ENCODE measurements at places on chromosomes 16 and 17.

DNA sequence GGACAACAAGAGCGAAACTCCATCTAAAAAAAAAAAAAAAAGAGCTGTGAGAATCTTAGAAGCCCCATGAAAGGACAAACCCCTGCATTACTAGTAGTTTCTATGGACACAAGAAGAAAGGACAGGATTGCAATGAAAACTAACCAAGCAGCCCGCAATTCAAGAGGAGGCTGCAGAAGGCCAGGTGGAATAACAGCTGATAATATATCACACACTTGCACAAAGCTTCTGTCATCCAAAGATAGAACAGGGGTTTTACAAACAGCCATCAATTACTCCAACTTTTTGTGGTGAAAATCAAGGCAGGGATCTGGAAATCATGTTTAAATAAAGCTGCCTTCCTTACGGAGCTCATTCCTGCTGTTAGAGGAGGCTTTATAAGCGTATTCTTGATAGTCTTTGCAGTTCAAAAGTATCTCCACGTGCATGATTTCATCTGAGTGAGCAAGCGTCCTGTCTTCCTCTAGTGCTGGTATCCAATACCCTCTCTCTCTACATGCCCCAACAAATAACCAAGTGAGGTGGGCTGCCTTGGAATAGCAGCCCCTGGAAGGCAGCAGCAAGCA lies 23.1 kb upstream of the TMEM94 start:
- DNase-seq, result no peak

- no peak for DNase-seq
Measured at GRCh38 chr16:81956213-81956948, 54.9 kb downstream of the SDR42E1 start.

DNA sequence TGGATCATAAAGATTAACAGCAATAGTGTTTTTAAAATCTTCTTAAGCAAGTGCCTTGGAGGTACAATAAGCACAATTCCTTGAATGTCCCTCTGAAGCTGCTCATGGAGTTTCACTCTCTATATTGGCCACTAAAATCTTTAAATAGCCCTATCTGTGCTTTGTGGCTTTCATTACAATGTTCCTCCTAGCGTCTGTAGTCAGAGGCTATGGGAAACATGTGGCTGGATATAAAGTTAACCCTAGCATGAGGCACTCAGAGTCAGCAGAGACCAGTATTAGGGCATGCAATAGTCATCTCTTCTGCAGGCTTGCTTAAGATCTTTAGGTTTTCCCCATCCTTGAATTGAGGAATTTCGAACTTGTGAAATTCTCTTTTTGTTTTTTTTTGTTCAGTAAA lies 668.2 kb downstream of the CDH11 start:
- DNase-seq, result no peak

DNA sequence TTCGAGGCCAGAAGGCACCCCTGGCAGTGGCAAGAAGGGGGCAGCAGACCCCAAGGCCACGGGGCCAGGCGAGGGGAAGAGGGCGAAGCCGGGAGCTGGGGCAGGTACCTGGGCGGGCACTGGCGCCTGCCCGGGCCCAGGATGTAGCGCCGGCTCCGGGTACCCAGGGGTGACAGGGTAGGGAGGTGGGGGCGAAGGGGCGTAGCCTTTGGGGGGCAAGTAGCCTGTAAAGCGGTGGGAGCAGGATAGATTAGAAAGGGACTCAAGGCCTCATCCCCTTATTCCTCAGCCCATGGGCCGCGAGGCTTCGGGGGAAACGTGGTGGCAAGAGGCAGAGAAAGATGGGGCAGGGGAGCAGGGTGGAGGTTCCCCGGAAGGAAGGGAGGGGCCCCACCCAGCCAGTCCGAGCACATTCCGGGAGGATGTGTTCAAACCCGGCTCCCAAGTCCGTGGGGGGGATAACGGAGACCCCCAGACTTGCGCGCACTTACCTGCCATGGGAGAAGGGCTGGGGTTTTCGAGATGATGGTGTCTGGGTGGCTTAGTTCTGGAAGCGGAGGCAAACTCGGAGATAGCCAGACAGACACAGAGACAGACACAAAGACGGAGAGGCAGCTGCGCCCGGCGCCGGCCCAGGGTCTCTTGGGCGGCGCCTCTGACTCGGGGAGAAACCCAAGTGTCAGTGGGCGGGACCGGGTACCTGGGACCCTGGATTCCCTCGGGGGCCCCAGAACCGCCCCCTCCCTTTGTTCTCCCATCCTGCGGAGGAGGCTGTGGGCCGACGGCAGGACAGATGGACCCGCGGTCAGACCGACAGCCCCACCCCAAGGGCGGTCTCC lies 493 bp downstream of the PLSCR3 start:
- peak; percentile 85 for DNase-seq

- DNase-seq, result no peak
Measured at GRCh38 chr16:16937576-16937975, 533.2 kb downstream of the XYLT1 start.

- DNase-seq, result no peak
Measured at GRCh38 chr17:73564843-73565242, 79.4 kb downstream of the SDK2 start.

DNA sequence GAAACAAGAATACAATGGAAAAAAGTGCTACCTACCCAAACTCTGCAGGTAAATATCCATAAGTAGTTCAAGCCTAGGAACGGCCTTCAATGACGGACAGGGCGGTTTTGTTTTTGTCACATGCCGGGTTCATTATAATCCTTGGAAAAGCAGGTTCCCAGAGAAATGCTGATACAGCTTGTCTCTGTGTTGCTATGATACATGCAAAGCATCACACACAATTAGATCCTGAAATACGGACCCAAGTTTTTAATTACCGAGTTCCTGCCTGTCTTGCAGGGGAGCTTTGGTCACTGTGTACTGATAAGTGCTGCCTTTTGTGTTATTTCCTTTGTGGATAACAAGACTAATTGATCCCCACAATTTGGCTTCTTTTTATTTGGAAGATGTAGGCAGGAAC lies 217.4 kb downstream of the HAPSTR1 start:
- DNase-seq, result no peak

- DNase-seq, result no peak
Measured at GRCh38 chr17:65163990-65164495, 26.9 kb downstream of the RGS9 start.

DNA sequence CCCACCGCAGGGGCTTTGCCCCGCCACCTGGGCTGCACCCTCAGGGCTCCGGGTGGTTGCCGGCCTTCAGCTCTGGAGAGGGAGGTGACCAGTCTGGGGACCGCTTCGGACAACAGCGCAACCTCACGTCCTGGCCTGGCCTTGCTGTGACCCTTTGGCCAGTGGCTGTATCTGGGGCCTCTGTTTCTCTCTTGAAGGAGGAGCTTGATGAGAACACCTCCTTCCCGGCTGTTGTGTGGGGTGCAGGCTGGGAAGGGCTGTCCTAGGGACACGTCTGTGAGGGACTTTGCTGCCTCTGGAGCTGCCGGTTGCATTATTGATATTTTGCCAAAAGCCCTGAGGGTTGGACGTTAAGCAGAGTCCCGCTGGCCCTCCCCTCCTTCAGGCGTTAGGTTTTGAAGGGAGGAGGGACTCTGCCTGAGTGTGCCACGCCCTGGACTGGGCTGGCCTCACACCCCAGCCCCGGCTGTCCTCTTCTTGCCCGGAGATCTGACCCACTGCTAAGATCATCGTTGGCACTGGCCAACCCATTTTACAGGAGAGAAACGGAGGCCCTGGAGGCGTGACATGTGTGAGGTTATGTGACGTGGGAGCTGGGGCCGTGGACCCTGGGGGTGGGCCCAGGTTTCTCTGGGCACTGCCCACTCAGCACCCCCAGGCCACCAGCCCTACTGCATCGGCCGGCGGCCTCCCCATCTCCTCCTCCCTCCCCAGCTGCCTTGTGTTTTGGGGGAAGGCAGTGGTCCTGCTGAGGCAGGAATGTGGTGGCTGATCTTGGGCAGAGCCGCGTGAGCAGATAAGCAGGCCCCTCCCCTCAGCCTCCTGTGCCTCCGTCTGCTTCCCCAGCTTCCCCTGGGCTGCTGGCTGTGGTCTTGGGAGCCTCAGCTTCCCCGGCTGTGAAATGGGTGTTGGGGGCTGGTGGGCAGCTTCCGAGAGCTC lies 8.5 kb downstream of the ZFPM1 start:
- no peak for DNase-seq

- no peak for DNase-seq
Measured at GRCh38 chr16:12600536-12601256, 203.0 kb downstream of the CPPED1 start.

DNA sequence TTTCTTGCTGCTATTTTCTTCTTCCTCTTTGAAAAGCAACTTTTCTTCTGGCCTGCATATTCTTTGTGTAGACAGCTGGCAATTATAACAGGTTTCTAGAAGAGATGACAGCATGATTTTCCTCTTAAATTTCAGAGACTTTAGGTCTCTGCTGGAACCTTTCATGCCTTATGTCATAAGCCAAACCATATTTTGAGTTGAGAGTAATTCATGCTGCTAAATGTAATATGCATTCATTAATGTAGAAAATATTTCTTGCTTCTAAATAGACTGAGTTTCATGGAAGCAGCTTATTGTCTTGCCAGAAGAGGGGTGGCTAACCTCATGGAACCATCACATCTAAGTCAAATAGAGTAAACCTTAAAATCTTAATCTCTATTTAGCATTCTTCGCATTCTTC lies 25.9 kb upstream of the ABCA9 start:
- no peak for DNase-seq

GRCh38 chr17:42846594-42847280 lies 2.4 kb downstream of the AOC2 start:
- DNase-seq, result no peak

GRCh38 chr16:66359012-66359411 lies 7.5 kb upstream of the CDH5 start:
- DNase-seq, result no peak

- DNase-seq, result no peak
Measured at GRCh38 chr16:65002265-65002664, 119.6 kb downstream of the CDH11 start.

GRCh38 chr17:27577121-27577761 lies 53.7 kb upstream of the LGALS9 start:
- DNase-seq, result no peak

GRCh38 chr17:48122665-48123045 lies 15.1 kb downstream of the SNX11 start:
- no peak for DNase-seq

- DNase-seq, result no peak
Measured at GRCh38 chr17:17691468-17692263, 10.4 kb downstream of the RAI1 start.

DNA sequence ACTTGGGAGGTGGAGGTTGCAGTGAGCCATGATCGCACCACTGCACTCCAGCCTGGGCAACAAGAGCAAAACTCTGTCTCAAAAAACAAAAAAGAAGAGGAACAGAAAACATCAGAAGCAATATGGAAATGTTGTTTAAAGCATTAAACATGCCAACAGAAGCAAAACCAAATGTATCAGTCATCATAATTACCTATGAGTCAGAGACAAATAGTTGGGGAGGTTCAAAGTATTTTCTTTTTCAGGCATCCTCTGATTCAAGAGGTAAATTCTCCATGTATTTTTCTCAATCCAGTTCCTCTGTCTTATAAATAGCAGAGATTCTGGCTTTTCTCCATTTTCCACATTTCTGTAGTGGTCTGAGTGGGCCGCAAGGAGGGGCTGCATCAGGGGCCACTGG lies 2.1 kb upstream of the TM4SF5 start:
- no peak for DNase-seq

DNA sequence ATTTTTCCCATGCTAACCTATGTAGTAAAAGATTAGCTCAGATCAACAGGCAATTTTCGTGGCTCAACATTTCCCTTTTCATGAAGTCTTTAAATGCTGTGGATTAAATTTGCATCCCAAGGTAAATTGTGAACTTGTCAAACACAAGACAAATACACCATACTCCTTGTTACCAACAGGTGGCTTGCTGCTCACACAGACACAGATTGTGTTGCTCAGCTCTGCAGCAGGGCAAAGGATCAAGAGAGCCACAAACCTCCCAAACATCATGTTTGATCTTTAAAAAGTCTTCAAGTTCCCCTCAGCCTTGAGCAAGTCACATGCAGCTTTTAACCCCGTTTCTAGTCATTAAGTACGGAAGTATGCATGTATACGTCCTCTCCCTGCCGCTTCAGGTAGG lies 119.6 kb upstream of the CNTNAP4 start:
- no peak for DNase-seq

DNA sequence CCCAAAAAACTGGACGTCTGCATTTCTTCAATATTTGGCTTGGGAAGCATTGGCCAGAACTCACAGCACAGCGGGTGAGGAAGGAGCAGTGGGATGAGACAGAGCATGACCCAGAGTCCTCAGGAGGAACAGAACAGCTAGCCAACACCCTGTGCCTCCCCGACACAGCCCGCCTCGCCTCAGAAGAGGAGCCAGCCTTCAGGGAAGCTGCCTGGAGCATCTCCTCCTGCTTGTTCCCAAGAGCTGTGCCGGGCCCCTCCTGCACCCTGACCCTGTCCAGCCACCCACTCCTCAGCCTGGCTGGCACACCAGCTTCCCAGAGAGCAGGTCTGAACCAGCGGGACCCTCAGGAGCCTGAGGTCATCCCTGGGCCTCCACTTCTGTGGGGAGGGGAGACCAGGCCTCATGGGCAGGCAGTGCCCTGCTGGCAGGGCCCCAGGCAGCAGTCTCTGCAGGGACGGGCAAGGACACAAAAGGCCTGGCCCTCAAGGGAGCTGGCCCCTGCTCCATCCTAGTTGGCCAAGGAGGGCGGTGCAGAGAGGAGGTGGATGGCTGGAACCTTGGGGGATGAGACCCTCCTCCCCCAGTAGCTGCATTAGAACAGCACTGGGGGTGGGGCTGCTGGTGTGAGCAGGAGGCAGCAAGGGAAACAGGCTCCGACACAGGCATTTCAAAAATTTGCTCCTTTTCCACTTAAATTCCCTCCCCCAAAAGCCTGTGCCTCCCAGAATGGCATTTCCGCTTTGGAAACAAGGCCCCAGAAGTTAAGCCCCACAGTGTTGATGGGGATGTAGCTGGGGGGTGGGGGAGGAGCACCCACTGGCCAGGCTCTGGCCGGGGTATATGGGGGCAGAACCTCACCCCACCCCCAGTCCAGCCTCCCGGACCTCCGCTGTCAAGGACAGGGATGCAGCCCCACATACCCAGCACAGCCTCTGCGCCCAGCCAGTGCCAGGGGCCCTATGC lies 1.8 kb upstream of the BCAR1 start:
- DNase-seq, result no peak

GRCh38 chr16:20612551-20613480 lies 36.6 kb upstream of the ACSM2B start:
- no peak for DNase-seq

DNA sequence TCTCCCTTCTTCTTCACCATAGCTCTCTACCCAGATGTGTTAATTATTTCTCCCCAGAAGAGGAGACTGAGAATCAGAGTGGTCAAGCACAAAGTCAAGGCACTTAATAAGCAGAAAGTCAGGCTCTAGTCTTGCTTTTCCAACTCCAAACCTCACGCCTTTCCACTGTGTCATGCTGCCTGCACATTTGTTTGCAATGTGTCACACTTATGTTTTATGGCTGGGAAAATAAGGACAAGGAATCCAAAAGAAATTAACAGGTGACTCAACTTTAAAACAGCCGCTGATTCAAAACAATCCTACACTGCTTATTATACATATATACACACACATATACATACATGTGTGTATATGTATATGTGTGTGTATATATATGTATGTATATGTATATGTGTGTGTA lies 255.7 kb upstream of the DYNLRB2 start:
- DNase-seq, result no peak

- DNase-seq, result no peak
Measured at GRCh38 chr17:77865112-77865611, 93.3 kb upstream of the TNRC6C start.
